ENCODE measurements at places on chromosomes 1 and 21.

DNA sequence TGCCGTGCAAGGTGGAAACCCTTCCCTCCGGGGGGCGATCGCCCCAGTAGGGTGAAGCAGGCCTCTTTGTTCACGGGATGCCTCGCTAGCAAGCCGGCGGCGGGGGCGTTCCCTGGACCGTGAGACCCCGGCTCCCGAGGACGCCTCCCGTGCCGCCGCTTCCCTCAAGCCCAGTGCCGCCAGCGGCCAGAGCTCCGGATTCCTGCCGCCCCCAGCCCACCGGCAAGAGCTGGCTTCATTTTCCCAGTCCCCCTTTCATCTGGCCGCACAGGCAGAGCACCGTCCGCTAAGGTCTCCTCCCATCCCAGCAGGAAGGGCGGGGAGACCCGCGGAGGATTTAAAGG lies 16.3 kb downstream of the IER5 start:
- peak; percentile 46 for DNase-seq

GRCh38 chr21:34844924-34845238 lies 176.1 kb downstream of the CLIC6 start:
- no peak for DNase-seq

DNA sequence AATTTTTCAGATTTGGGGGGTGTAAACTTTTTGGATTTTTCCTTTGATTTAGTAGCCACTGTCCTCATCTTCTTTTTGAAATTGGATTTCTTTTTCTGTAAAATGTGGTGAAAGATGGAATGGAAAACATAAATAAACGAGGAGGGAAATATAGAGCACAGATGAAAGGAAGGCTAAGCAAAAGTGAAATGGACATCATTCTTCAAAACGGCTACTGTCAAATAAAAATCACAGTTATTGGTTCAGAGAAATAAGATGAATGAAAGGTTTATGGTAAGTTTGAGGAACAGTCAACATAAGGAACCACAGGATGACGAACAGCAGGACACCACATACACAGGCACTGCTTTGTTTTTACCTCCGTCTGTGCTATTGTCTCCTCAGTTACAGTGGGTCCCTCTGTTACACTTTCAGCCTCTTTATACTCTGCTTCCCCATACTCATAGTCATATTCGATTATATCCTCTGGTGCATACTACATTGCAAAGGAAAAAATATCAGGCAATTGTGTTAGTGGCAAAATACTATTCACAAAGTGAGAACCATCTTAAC lies 82.4 kb downstream of the COL11A1 start:
- DNase-seq = no peak

DNA sequence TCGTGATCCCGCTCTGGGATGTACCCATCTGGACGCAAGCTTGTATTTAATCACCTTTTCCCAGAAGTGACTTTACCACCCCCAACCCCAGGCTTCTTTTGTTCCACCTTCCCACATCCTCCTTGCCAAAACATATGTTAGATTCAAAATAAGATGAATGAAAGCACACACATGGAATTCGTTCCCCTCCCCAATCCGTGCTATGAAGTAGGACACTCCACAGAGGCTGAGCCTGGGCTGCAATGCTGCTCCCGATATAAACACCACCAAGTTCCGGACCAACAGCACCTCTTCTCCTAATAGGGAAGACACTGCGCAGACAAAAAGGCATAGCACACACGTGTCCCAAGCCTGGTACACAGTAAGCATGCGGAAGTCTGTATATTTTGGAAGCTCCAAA lies 86.1 kb downstream of the CLSTN1 start:
- no peak for DNase-seq

DNA sequence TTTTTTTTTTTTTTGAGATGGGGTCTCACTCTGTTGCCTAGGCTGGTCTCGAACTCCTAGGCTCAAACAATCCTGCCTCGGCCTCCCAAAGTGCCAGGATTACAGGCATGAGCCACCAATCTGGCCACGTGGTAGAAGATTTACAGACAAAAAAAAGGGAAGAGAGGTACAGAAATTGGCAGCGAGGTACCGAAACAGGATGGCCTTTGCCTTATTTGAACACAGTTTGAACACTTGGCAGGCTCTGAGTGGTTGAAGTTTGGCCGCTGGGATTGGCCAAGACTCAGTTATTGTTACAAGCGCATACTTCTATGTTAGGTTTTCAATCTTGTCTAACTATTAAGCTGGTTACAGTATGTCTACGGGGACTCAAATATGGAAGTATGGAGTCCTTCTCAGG lies 6.2 kb upstream of the AADACL4 start:
- no peak for DNase-seq

- no peak for DNase-seq
Observed at GRCh38 chr1:238944028-238944427, 442.3 kb upstream of the CHRM3 start.

DNA sequence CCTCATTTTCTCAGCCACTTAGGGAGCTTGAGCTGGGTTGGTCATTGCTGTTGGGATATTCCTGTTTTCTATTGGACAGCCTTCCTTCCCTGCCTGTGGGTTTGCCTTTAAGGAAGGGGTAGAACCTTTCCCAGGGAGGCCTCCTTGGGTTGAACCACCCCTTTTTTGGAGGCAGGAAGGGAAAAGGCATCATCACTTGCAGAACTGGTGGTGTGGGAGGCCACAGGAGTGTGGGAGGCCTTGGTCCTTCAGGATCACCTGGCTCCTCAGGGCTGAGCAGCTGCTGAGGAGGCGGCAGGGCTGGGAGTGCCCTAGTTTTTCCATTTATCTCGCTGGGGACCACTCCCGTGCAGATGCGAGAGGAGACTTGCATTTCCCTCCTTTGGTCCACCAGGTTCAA lies 667 bp upstream of the CYB561D1 start:
- no peak for DNase-seq

- no peak for DNase-seq
Observed at GRCh38 chr21:38258521-38259485, 2.0 kb downstream of the KCNJ15 start.

GRCh38 chr1:85230305-85230977 lies 29.0 kb downstream of the C1orf52 start:
- DNase-seq = no peak

GRCh38 chr1:236795757-236796667 lies 920 bp downstream of the MTR start:
- no peak for DNase-seq

- no peak for DNase-seq
Observed at GRCh38 chr1:109910963-109911798, 532 bp downstream of the CSF1 start.

GRCh38 chr1:98921817-98922216 lies 82.8 kb downstream of the PLPPR5 start:
- DNase-seq = no peak

GRCh38 chr1:78303620-78304019 lies 187.2 kb upstream of the PTGFR start:
- no peak for DNase-seq

DNA sequence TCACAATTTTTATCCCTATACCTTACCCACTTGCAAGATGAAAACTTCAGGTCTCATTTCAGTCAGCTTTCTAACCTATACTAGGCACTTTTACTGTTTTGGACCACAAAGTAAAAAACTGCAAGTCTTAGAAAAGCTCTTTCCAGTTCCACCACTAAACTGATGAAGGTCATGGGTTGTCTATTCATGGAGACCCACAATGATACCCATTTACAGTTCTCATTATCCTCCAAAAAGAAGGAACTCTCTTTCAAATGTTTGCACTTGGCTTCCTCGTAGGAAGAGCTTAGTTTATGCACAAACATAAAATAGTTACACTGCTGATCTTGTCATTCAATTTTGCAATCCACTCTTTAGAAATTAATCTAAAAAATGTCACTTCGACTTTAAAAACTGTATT lies 9.3 kb downstream of the ZNF281 start:
- DNase-seq = no peak

- no peak for DNase-seq
Observed at GRCh38 chr1:22043198-22043769, 9.2 kb upstream of the CDC42 start.

DNA sequence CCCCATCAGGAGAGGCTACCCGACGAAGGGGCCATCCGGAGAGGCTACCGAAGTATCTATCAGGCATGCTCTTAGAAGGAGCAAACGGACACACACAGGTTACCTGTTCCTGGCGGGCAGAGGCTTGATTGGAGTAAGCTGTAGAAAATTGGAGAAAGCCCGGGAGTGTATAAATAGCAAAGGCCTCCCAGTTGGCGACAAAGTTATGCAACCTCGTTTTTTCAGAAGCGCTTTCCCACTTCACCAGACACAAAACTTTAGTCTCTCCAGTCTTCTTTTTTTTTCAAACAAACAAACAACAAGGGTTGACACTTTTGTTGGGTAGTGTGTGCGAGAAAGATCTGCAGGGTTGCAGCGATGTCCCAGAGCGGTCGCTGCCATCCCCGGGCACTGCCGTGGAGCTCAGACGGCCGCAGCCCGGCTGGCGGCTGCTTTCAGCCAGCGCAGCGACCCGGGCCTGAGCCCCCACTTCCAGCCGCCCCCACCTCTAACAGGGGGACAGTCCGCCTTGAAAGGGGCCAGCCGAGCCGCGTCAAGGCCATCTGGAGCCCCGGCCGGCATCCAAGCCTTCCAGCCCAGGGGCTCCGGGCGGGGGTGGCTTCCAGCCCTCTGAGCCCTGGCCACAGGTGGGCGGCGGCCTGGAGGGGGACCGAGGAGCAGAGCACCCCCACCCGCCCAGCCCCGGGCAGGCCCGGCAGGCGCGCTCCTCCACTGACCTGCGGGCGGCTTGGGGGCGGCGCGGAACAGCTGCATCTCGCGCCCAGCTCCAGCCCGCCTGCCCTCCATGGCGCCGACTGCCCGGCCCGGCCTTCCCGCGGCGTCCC lies 616 bp downstream of the MCOLN3 start:
- DNase-seq = no peak

DNA sequence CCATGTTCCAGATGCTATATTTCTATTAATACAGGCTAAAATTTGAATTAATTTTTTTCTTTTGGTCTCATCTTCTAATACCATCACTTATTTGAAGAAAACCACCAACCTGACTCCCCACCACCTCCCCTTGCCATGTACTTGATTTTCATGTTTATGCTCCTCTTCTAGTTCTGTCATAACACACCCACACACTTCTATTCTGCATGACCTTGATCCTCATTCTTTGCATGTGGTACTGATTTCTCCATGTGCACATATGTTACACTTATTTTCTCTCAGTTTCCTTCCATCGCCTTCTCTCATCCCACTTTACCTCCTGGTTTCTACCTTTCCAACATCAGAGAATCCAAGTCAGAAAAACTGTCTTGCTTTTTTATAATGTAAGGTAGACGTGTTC lies 78.9 kb upstream of the ARID1A start:
- no peak for DNase-seq

DNA sequence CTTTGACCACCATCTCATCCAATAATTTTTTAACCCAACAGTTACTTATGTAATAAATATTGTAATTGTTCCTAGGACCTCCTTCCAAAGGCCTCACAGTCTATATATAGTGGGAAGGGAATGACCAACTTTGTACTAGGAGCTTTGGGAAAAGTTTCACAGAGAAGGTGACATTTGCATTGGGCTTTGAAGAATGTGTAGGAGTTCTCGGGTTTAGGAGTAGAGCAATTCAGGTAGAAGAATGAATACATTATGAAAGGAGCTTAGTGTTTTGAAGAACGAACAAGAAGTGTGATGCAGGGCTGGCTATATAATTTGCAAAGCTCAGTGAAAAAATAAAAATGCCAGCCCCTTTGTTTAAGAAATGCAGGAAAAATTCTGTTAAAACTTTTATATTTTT lies 330.4 kb upstream of the DEPDC1 start:
- DNase-seq = no peak

DNA sequence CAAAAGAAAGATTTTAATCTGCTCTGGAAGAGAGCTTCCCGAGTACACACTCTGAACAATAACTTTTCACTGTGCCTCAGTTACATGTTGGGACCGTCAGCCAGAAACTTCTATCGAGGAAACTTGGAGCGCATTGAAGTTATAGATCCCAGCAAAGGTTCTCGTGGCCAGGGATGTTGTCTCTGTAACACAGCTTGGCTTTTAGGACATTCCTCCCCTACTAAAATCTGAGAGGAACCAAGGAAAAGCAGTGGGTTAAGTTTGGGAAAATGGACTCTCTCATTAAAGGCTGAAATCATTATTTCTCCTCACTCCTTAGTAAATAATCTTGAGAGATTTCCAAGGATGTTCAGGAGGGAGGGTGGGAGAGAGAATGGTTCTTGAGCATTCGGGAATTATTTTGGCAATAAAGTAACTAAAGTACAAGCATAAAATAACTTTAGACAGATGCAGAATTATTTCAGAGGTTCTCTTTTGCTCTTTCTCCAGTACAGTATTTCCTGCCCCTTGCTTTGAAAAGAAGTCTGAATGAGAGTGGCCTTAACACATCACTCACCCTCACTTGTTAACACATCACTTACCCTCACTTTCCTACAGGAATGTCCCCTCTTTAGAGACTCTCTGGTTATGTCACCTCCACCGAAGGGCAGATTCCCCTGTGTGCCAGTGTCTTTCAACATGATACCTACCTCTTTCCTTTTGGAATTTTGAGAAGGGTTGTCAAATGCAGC lies 1.8 kb upstream of the NFIA start:
- no peak for DNase-seq

- DNase-seq = no peak
Observed at GRCh38 chr1:15337656-15338402, 71.9 kb upstream of the EFHD2 start.

DNA sequence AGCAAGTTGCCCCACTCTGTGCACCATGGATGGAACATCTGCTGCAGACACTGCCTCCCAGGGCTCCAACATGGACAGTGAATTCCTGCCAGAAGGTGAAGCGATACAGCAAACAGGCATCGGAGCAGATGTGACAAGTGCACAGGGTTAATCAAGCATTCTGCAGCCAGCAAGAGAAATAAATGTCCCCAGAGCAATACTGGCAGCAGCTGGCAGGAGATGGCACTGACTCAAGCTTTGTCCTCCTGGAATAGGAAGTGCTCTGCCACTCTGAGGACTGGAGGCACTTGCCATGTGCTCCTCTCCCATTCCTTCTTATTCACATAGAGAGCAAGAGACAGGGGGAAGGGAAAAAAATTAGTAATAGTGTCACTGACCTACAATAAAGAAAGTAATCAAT lies 402.7 kb upstream of the DAB1 start:
- no peak for DNase-seq

DNA sequence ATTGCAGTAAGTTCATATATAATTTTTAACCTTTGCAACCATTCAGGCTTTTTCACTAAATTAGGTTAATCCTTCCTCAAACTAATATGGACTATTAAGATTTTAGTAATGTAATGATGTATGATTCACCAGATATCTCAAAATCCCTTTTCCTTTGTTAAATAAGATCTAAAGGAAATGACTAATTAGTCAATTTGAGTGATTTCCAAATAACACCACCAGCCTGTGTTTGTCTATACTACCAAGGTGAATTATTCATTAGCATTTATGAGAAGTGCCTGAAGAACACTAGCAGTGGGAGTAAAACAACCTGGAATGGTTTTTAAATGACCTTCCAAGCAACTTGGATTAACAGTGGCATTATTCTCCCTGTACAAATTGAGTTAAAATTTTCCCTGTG lies 670.6 kb upstream of the PKN2 start:
- DNase-seq = no peak
